Activated CD4-positive, alpha-beta T cell treated with anti-CD3 and anti-CD28 coated beads, Interleukin-2, amount 50 U/mL, for 1 hour (primary cell): ENCODE measurements at places on chromosomes 4 and X.

- peak; percentile 30 for DNase-seq
Observed at GRCh38 chrX:119488749-119489148, 20.5 kb downstream of the SLC25A5 start.

DNA sequence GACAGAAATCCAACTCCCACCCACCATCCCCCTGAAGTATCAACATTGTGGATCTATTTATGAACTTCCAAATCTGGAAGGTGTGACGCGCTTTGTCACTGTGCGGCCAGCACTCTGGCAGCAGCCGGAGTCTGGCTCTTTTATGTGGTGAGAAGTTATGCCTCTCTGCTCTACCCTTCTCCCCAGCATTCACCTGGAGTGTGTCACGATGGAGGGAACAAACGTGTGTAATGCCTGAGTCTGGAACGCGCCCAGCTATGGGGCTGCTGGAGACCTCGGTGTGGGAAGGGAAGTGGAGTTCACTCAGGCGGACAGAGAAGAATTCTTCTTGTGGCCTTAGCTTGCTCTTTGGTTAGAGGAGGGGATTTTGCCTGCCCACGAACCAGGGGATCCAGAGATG lies 222.1 kb upstream of the RPL34 start:
- DNase-seq: no peak

GRCh38 chr4:18847249-18847890 lies 825.8 kb upstream of the LCORL start:
- no peak for DNase-seq

- DNase-seq: no peak
Observed at GRCh38 chr4:2925496-2925895, 37.7 kb downstream of the NOP14 start.

- no peak for DNase-seq
Observed at GRCh38 chrX:19616959-19617358, 101.7 kb upstream of the MAP3K15 start.

- no peak for DNase-seq
Observed at GRCh38 chr4:181822005-181822375, 421.2 kb upstream of the TENM3 start.

DNA sequence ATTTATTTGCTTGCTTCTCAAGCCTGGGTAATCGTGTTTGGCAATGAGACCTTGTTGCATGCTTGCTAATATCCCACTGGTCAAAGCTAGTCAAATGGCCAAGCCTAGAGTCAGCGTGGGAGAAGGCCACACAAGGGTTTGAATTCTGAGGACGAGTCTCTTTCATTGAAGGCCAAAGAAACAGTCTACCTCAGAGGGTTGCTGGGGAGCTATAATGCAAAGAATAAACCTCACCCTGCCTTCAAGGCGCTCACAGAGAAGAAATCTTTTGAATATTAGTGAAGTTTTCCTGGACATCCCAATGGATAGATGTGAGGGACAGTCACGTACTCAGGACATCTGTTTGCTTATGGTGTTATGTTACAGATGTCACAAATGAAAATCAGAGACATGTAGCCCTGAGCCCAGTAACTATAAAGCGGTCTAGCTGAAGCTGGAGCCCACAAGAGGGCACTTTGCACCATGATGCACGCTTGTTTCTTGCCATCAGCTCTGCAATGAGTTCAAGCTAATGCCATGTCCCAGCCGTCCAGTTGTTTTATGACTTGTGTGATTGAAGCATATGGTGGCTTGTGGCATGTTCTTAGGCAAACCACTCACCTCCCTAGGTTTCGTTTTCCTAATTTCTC lies 1.1 kb upstream of the TLR3 start:
- peak; percentile 23 for DNase-seq

- no peak for DNase-seq
Observed at GRCh38 chr4:155208258-155209054, at the start of gene NPY2R. Gene NPY2R, plus strand, starts transcription at chr4:155208636. Its CDS starts 5,304 bp downstream, at chr4:155213940.

GRCh38 chr4:58261526-58261925 lies 1151.3 kb upstream of the IGFBP7 start:
- DNase-seq: no peak

DNA sequence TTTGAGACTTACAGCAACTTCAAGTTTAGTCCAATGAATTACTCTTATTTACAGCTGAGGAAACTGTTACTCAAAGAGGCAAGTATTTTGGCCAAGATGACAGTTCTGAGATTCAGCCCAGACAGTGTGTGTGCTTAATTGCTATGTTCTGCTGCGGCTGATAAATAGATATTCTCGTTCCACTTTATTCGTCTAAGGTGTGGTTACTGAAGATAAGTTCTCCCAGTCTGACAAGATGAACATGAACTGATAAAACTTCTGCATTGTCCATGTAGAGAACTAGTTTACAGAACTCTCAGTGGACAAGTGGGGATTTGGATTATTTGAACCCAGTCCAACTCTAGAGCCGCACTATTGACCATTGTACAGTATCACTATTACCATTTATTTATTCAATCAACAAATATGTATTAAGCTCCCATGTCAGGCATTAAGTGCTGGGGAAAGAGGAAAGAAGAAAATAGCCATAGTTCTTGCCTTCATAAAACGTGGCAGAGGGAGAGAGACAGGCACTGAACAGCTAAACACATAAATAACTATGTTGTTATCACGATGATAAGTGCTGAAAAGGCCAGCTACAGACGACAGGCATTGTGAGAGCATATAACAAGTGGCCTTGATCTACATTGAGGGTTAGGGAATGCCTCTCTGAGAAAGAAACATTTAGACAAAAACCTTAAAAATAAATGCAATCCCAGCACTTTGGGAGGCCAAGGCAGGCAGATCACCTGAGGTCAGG lies 4.0 kb upstream of the DHX15 start:
- no peak for DNase-seq

DNA sequence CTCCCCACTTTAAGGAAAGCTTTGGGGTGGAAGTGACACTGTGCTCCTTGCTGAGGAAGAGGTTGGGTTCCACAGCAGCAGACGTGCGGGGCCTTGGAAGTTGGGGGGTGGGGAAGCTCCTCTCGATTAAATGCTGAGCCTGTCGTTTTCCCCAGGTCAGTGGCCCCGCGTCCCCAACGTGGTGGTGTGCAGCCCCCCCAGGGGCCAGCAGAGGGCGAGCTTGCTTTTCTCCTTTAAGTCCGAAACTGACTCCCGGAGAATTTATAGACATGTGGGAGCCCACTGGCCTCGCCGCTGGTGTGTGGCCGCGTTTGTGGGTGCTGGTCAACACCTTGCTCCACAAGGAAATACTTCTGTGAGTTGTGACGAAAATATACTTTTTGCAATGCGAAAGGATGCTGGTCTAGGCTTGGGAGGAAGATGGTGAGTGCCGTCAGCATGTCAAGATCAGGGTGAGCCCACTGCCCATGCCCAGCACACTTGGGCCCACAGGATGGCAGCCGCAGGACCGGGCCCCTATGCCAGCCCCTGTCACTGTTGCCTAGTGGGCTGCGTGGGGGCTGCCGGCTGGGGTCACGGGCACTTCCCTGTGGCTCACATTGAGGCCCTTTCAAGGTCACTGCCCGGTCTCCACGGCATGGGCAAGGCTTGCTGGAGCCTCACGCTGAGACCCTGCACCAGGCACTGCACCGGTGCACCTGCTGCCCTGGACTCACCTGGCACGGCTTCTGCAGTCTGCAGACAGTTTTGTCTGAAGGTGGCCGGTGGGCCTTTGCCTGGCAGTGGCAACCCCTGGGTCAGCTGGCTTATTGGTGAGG lies 9.4 kb downstream of the UVSSA start:
- DNase-seq: peak; percentile 52

DNA sequence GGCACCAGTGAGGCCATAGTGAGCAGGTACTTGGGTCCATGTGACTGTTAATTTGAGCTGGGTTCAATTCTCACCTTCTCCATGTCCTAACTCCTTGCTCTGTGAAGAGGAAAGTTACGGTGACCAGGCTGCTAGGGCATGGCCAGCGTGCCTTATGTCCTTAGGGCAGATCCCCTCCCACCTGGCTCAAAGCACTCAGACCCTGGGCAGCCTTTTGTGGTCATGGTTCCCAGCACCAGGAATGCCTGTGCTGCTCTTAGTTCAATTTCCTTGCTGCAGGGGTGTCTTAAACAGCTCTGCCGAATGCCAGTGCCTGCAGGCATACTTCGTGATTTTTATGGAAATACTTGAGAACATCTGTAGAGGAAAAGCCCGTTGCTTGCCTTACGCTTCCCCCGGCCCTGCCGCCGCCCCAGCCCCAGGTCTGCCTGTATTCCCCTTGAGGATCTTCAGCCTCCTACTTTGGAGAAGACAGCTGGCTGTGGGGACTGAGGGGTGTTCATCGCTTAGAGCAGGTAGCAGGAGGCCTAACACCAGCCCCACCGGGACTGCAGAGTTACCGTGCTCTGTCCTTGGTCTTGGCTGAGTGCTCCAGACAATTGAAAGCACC lies 3.1 kb upstream of the CDK16 start:
- DNase-seq: no peak

DNA sequence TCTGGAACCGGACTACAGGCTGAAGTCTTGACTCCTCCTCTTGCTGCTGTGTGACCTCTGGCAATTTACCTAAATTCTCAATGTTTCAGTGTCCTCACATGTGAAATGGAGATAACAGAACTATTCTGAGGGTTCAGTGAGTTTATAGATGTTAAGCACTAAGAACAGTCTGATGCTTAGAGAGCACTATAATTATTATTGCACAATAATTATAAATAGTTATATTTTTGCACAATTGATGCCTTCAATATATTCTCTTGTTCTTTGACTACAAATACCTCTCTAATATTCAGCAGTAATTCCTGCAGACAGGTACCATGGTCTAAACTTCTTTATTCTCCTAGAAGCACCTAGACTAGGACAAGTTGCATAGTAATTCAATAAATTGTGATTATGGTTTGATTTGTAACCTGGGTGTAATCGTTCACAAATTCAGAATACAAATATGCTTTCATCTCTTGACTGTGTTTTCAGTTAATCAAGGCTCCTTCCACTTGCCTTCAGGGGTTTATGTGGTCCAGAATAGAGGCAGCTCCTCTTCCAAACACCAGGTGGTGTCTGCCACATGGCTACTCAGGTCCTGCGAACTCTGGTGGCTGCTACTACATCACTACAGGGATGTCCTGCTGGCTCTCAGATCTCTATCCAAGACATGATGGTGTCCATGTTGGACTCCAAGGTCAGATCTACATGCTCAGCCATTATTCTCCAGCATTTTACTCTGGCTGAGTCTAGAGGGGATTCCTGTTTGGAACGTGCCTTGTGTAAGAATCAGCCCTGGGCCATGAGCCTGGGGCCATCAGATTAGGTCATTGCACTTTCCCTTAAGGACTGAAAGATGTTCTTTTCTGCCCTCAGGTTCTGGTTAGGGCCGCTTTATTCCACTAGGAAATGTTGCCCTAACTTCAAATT lies 103.4 kb downstream of the QRFPR start:
- no peak for DNase-seq

- no peak for DNase-seq
Observed at GRCh38 chr4:137678796-137679195, 146.5 kb upstream of the PCDH18 start.

- no peak for DNase-seq
Observed at GRCh38 chr4:94519925-94520789, 68.4 kb downstream of the PDLIM5 start.

- no peak for DNase-seq
Observed at GRCh38 chr4:17567271-17567670, 9.7 kb upstream of the LAP3 start.

GRCh38 chr4:141898346-141898745 lies 262.0 kb downstream of the IL15 start:
- no peak for DNase-seq

GRCh38 chr4:110087070-110087708 lies 111.2 kb downstream of the ELOVL6 start:
- no peak for DNase-seq

- DNase-seq: no peak
Observed at GRCh38 chr4:99394896-99395295, 40.2 kb downstream of the ADH7 start.

DNA sequence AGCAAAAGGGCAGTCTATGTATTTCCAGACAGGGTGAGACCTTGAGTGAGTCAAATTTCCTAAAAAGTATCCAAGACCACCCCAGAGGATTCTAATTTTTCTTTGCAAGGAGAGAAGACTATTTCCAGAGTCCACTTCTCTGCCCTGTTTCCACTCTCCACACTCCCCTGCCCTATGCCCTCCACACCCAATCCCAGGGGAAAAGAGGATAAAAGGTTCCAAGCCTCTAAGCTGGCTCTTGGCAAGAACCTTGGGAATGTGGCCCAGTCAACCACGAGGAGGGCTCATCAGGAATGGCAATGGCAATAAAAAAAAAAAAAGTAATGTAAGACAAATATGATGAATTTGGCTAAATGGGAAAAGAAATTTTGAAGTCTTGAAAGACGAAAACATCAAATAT lies 65.9 kb downstream of the SRPX start:
- no peak for DNase-seq

- no peak for DNase-seq
Observed at GRCh38 chrX:111661241-111661640, 19.7 kb upstream of the ALG13 start.

DNA sequence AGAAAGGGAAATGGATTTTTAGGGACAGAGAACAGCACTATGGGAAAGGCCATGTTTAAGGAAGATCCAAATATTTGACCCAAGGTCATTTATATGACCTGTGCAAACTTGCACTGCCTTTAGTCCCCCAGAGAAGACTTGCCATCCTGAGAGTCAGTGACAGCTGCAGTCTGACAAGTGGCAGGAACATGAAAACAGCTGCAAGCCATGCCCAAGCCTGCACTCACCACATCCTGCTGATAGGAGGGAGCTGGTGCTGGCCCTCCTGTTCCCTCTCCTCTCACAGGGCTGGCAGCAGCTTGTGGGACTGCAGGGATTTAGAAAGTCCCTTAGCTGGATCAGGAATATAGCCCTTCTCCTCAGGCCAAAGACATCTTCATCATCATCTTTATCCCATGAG lies 187.7 kb downstream of the RAP1GDS1 start:
- no peak for DNase-seq

DNA sequence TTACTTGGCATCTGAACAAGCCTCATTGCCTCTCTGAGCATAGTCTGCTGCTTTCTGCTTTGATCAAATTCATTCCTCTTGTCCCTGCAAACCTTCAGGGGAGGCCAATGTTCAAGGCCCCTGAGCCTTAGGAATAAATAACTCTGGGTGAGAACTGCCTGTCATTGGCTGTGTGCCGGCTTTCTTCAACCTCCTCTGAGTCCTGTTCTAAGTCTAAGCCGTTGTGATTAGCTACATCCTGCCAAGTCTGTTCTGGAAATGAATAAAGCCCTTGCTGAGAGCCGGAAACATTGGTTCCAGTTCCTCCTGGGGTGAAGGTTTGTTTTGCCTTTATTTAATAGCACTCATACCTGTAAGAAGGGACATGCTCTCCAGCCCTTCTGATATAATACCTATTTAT lies 13.8 kb downstream of the RNF4 start:
- no peak for DNase-seq

GRCh38 chr4:152585023-152585441 lies 49.1 kb upstream of the FBXW7 start:
- DNase-seq: no peak

- no peak for DNase-seq
Observed at GRCh38 chr4:157291071-157291470, 70.5 kb downstream of the GRIA2 start.

GRCh38 chrX:110293658-110294057 lies 24.2 kb downstream of the AMMECR1 start:
- DNase-seq: no peak

- no peak for DNase-seq
Observed at GRCh38 chr4:74181219-74181618, 23.3 kb downstream of the MTHFD2L start.

GRCh38 chr4:76836860-76837562 lies 60.9 kb downstream of the SOWAHB start:
- no peak for DNase-seq
